Cortex of kidney (tissue), 1 donor: ENCODE measurements at places on chromosomes 4 and X.

GRCh38 chr4:76943790-76944189 lies 5.8 kb upstream of the SEPTIN11 start:
- DNase-seq: no peak

GRCh38 chrX:262381-262909 lies 18.7 kb upstream of the PLCXD1 start:
- no peak for DNase-seq

DNA sequence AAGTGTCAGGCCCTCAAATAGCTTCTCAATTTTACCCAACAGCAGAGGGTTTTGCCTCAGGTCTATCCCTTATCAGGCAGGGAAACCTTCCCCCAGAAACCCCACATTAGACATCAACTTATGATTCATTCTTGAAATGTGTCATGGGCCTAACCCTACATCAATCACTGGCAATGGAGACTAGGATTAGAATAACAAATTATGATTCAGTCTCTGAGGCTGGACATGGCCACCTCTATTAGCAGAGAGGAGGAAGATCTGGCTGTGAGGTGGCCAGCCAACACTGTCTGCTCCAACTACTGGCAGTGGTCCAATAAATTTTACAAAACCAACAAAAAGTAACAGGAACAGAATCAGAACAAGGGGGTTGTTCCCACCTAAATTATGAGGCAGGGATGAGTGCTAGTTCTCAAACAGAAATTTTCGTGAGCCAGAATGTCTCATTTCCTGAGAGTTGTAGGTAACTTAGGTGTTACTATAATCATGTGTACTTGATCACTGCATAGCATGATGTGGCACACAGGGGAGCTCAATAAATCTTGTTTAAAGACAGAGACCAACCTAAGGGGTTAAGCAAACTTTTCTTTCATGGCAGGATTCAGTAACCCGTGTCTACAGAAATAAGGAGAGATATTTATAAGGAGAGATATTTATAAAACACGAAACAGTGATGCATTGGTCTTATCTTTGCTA lies 126.8 kb downstream of the NFKB1 start:
- no peak for DNase-seq

DNA sequence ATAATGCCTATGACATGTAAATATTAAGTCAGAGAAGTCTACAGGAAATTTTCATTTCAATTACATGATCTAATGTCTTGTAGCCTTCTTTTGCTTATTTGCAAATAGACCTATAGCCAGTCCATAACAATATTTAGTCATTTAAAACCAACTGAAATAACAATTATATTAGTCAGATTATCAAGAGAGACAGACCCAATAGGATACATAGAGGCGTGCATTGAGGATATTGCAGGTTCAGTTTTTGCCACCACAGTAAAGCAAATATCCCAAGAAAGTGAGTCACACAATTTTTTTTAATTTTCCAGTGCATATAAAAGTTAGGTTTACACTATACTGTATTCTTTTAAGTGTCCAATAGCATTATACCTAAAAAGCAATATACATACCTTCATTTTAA lies 349.7 kb upstream of the ATOH1 start:
- no peak for DNase-seq

GRCh38 chr4:145791988-145792387 lies 112.0 kb downstream of the C4orf51 start:
- no peak for DNase-seq

- DNase-seq: no peak
Observed at GRCh38 chrX:43882294-43882681, at the start of gene MAOB. MAOB (minus strand) TSS chrX:43882450; CDS start chrX:43882299, 151 bp downstream.

- no peak for DNase-seq
Observed at GRCh38 chr4:126976850-126977632, 655.7 kb upstream of the INTU start.

- DNase-seq: no peak
Observed at GRCh38 chr4:173231916-173232315, 63.3 kb downstream of the GALNT7 start.

GRCh38 chr4:82774711-82775171 lies 23.9 kb downstream of the SCD5 start:
- DNase-seq: no peak

- no peak for DNase-seq
Observed at GRCh38 chr4:21692241-21692640, 256.3 kb downstream of the KCNIP4 start.

DNA sequence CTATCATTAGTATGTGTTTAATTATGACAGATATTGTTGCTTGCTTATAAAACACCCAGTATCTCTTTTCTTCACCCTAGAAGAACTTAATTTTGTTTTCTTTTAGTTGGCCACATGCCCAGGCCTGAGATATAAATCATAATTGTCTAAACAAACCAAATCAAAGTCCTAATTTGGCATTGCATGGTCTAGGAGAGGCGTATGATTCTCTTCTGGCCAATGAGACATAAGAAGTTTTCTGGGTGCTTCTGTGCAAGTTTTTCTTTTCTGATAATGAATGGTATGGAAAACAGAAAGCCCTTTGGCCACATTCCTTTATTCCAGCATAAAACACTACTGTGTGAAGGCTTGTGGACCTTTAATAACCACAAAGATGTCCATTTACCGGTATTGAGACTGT lies 192.9 kb upstream of the CTSO start:
- no peak for DNase-seq
